ENCODE measurements at places on chromosomes 2 and 18. TPM values are rescaled to one million over a fixed set of nuclear protein-coding genes. Genes with fewer than 3 reads are reported as not detected.

Gene DAPL1
- not detected for total RNA-seq

Gene WNT10A
- total RNA-seq, result not detected

Gene DNAJC5G
- total RNA-seq, result not detected

Gene CFC1
- total RNA-seq, result not detected

Gene GALM
- total RNA-seq, result 18.8 TPM

Gene LRP1B
- 0.29 TPM for total RNA-seq

Gene HOXD12
- total RNA-seq, result 0.22 TPM

Gene G6PC2
- total RNA-seq, result not detected

Gene SATB2
- total RNA-seq, result 0.88 TPM

Gene RFTN2
- total RNA-seq, result not detected

Gene PRKAG3
- total RNA-seq, result not detected

Gene FBXO41
- total RNA-seq, result 1.4 TPM
